D721Med (cell line): ENCODE measurements at places on chromosomes 3 and 15.

GRCh38 chr3:156816091-156816793 is 9.9 kb upstream of the LEKR1 start:
- no peak for DNase-seq

DNA sequence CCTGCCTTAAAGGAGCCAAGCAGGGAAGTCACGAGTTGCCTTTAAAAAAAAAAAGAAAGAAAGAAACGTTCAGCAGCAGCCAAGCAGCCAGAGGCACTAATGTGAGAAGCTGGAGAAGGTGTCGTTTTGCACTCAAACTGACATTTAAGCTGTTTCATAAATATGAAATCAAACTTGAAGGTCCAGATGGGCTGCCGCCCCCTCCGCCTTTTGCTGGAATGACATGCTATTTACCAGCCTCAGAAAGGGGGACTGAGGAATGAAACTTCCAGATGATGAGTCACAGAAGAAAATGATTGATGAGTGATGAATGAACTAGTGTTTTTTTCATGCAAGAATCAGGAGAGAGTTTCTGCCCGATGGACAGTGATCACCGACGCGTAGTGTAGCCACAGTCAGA is 396.8 kb downstream of the IGSF11 start:
- DNase-seq = no peak

DNA sequence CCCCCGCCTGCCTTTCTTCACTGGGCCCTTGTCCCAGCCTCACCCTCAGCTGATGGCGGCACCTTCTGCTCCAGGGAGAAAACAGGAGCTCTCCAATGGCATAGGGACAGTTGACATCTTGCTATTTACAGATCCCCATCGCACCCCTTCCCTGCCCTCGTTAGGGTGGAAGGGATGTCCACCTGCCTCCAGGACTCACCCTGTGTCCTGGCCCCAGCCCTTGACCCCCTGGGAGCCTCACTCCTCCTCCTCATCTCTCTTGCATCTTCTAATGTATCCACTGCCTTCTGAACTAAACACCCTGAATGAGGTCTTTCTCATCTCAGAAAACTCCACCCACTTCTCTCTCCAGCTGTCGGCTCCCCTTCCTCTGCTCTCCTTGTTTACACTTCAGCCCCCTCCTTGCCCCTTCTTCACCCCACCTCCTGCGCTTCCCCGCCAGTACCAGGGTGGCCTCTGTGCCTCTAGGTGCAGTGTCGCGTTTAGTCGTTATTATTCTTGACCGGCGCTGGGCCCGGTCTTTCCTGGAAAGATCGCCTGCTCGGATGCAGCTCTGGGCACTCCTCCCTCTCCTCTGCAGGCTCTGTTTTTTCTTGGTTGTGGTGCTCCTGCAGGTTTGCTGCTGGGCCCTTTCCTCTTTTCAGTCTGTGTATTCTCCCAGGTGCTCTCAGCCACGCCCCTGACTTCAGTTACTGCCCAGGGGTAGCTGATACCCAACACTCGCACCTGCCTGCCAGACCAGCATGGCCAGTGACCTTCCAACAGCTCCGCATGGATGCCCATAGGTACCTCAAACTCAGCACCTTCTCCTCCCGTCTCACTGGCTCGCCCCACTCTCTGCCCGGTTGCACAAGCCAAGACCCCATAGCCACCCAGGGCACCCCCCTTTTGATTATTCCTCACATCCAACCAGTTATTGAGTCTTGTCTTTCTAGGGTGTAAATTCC is 42.9 kb downstream of the PML start:
- no peak for DNase-seq

- no peak for DNase-seq
These were observed 40.6 kb downstream of the ITPR1 start for GRCh38 chr3:4533489-4534443.

DNA sequence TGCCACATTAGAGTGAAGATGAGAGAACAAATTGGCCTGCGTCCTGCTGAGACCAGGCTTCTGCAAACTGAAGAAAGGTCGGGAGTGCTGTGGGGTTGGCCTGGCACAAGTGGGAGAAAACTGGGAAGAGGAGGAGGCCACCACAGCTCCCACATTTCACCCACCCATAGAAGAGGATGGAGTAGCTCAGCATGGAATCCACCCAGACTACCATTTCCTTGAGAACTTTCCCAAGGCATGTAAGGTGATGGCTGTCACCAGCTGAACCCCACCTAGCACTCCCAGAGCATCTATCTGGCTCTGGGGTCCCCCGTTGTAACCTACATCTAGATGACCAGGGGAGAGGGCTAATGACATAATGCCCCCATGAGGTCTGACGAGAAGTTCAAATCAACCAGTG is 120.4 kb upstream of the TRIM42 start:
- DNase-seq = no peak

- DNase-seq = no peak
These were observed 25.1 kb upstream of the CSTA start for GRCh38 chr3:122299872-122300460.

DNA sequence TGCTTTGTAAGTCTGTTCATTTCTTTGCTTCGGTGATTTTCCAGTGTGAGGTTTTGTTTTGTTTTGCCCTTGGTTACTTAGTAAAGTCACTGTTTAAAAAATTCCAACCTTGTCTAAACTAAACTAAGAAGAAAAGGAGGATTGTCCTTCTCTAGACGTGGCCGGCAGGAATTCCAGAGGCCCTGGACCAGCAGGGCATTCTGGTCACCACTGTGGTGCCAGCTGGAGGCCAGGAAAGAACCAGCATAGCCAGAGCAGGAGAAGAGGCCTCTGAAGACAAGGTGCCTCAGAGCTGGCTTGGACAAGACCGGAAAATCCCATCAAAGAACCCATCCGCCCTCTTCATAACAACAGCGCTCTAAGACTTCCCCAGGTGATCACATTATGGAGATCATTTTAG is 8.2 kb downstream of the PLOD2 start:
- DNase-seq = no peak

DNA sequence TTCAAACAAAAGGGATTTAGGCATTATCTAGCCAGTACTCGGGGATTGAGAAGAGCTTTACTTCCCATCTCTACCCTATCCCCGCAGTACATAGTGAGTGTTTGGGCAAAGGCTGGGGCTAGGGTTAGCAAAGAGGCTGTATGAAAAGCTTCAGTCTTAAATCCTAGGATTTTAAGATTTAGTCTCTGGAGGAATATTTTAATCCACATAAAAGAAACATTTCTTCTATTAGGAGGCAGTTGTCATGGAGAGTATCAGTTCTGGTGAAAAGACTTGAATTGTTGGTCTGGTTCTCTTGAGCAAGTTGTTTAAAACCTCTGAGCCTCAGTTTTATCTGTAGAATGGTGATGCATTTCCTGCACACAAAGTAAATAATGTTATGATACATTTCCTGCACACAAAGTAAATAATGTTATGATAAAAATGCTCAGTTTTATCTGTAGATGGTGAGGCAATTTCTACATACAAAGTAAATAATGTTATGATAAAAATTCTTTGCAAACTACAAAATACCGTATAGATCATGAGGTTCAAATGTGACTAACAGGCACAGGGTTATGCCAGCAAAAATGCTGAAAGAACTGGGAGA is 53.9 kb upstream of the ZBED2 start:
- DNase-seq = no peak

DNA sequence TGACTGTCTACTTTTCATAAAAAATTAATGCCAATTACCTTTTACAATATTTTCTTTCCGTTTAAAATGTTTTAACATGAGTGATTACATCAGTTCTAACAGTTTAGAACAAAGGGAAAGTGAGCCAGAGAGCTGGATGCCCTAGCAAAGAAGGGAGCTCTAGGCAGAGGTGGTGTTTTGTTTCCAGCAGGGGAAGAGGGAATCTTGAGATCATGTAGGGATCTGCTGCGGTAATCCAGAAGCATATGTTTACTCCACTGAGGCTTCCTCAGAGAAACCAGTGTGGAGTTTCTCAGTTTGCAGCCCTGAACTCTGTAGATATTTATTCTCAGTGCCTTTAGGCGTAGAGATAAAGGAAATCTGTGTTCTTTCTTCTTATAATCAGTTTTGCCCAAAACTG is 399.3 kb downstream of the NLGN1 start:
- no peak for DNase-seq

DNA sequence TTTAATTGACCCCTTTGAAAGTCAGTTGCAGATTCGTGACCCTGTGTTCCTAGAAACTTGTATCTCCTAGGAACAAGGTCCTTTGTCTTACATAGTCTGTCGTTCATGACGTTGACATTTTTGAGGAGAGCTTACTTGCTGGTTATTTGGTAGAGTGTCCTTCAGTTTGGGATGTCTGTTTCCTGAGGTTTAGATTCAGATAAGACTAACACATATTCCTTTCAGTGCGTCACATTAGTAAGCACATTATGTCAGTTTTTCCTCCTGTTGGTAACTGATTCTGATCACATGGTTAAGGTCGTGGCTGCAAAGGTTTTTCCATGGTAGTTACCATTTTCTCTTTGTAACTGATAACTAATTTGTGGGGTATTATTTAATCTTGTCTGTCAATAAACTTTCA is 80.8 kb downstream of the PCCB start:
- DNase-seq = no peak

DNA sequence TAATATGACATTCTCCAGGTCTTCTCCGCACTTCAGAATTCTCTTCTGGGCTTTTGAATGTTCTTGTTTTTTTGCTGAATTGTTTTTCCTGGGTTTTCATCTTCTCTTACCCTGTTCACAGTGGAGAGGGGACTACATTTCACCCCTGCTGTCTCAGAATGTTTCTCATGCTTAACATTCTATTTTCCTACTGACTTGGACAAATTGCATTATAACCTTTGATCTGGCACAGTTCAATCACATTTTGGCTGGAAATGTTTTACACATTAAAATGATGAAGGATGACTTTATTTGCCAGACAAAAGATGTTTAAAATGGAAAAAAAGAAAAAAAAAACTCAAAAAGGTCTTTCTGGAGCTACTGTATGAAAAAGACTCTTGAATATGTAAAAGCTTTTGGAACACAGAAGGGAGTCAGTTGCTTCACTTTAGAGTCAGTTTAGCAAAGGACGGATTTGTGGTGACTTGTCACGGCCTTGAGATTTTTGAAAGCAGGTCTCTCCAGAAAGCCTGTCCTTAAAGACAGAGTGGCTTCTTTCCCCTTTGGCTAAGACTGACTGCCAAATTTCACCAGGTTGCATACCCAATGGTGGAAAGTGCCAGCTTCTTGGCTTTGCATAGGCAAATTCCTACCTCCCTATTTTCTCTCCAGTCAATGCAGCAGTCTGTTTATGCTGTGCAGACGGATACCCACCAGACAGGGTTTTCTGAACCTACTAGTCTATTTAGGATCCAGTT is 401.0 kb upstream of the TBL1XR1 start:
- DNase-seq = no peak

GRCh38 chr15:71448688-71449114 is 333.4 kb downstream of the THSD4 start:
- no peak for DNase-seq

DNA sequence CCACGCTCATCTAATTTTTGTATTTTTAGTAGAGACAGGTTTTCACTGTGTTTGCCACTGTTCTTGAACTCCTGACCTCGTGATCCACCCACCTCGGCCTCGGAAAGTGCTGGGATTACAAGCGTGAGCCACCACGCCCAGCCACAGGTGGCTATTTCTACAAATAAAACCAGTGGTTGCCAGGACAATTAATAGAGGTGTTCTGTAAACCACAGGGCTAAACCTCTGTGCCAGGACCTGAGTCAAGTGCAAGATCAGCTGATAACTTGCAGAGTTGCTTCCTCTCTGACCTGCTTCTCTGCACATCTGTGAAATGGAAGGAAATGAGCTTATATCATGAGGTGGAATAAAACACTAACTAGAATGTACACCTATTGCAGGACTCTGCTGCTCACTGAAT is 72.8 kb downstream of the CD200R1L start:
- no peak for DNase-seq

DNA sequence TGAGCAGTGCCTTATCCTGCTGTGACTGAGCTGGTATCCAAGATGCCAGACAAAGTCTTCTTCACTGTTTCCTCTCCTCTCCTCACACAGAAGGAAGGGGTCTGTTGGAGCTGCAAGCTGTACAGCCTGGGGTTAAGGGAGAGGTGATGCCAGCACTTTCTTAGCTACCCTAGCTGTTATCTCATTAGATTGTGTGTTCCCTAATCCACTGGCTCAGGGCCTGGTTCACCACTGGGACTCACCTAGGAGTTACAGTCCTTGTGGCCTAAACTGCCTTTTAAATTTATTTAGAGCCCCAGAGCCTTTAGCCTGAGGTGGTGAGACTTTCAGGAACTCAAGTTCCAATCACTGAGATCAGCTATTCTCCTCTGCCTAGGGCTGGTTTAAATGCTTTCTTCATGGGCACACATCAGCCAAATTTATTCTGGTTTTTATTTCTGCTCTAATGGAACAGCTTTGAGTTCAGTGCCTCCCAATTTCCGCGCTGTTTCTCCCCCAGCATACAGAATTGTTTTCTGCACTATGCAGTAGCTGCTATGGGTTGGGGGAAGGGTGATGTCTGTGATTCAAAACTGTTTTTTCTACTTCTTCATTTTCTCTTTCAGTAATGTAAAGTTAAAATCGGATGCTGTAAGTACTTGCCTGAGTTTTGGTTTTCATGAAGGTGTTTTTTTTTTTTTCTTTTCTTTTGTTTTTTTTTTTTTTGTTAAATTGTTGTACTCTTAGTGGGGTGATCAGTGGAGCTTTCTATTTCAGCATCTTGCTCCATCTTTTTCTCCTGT is 198.8 kb downstream of the DOCK3 start:
- no peak for DNase-seq

DNA sequence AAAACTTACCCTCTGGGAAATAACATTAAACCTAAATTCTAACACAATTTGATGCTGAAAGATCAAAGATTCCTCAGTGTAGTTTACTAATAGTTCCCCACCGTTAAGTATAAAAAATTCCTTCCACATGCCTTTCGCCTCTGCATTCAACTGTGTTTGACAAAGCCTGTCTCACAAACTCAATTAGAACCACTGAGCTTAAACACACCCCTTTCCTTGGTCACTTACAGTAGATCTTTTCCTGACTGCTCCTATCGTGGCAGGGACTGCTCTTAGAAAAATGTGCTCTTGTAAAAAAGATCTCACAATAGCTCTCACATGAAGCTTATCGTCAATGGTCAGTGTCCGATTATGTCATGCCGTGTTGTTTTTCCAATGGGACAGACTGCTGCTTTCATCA is 8.9 kb upstream of the KBTBD8 start:
- DNase-seq = no peak

DNA sequence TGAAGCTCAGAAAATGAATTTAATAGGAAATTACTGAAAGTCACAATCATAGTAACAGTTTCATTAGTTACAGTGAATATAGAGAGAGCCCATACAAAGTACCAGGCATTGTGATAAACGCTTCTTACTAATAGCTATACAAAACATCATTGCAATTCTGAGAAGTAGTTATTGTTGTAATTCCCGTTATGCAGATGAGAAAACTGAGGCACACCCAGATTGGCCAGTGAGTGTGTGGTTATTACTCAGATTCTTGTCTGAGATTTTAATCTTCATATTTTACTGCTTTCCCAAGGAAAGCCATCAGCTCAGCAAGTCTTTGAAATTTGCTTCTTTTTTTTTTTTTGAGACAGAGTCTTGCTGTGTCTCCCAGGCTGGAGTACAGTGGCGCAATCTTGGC is 14.3 kb downstream of the FLNB start:
- no peak for DNase-seq

DNA sequence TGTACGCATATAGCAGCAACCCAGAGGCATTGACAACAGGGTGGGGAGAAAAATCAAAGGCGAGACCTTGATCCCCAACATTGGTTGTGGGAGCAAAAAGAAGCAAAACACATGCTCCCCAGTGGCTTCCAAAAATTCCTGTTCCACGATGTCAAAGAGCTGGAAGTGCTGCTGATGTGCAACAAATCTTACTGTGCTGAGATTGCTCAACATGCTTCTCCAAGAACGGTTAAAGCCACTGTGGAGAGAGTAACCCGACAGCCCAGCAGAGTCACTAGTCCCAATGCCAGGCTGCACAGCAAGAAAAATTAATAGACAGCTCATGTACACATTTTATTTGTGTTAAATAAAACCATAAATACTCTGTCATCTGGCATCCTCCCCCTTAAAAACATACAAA is 179.9 kb upstream of the PFN2 start:
- no peak for DNase-seq
